ENCODE measurements at places on chromosomes 2 and 18. TPM values are rescaled to one million over a fixed set of nuclear protein-coding genes. Genes with fewer than 3 reads are reported as not detected.

- no peaks in the 10 kb centered on the region for H3K27me3 ChIP-seq
- H3K27ac ChIP-seq: no peak overlapping the region
- peaks cover 6% of the 10 kb centered on the region for H3K4me1 ChIP-seq
- H3K4me3 ChIP-seq: no peak overlapping the region
Observed at GRCh38 chr2:40370007-40370395, 81.9 kb downstream of the SLC8A1 start.

GRCh38 chr2:33421820-33422219, 54.6 kb upstream of the RASGRP3 start:
- no peak overlapping the region for H3K27ac ChIP-seq
- no peak overlapping the region for H3K4me3 ChIP-seq
- H3K27me3 ChIP-seq: no peaks in the 10 kb centered on the region
- no peak for DNase-seq

DNA sequence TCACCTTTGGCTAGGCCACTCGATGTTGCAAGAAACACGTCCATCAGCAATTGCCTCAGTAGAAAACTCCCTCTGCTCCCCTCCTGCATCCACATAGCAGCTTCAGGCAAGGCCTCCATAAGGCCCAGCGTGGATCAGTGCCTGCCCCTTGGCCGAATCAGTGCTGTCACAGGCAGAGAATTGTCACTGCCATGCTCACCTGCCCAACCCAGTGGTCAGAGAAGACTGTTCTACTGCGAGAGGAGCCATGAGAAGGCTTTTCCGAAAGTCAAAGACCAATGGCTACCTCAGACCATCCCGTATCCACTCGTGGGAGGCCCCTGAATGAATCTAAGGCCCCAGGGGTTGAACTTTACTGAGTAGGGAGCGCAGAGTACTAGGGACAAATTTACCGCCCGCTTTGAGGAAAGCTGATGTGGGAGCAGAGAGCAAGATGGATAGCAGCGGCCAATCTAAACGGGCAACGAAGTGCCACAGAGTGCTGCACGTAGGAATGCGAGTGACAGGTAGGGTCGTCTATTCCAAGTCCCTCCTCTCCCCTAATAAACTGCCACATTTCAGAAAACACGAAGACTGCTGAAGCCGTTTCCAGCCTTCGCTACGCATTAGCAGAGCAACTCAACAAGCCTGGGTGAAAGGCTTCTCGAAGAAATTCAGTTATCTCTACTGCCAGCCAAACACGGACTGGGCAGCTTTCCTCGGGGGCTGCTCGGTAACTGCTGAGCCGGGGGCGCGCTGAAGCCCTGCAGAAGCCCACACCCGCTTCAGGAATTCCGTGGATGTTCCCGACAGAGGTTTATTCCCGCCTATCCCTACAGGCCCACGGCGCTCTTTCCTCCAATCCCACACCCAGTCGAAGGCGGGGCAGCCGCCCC, 968 bp upstream of the RALBP1 start:
- H3K4me3 ChIP-seq: peak overlapping the region; percentile 95
- no peaks in the 10 kb centered on the region for H3K27me3 ChIP-seq
- peaks cover 30% of the 10 kb centered on the region for H3K4me1 ChIP-seq

DNA sequence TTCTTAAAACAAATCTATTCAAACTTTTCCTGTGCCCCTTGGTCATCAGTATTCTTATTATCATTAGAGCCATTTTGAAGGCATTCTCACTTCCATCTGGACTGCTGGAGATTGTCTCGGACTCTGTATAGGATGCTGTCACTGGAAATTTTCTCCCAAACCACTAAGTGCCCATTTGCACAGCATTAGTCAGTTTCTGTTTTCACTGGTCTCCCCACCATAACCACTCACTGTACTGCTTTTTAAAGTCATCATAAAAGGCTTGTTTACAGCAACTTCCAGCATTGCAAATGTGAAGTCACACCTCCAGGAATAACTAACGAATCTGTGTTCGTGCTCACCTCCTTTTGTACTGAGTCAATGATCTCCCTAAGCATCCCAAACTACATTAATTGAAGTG, 150.9 kb upstream of the SERTAD2 start:
- no peak overlapping the region for H3K4me3 ChIP-seq
- peaks cover 5% of the 10 kb centered on the region for H3K4me1 ChIP-seq
- no peaks in the 10 kb centered on the region for H3K36me3 ChIP-seq
- no peaks in the 10 kb centered on the region for H3K27me3 ChIP-seq

GRCh38 chr2:207087046-207087902, 78.5 kb downstream of the KLF7 start:
- H3K27me3 ChIP-seq: no peaks in the 10 kb centered on the region
- no peak for DNase-seq
- H3K4me1 ChIP-seq: no peaks in the 10 kb centered on the region
- H3K4me3 ChIP-seq: no peak overlapping the region
- peaks cover 38% of the 10 kb centered on the region for H3K36me3 ChIP-seq

GRCh38 chr2:28688818-28689217, 62.8 kb upstream of the PPP1CB start:
- H3K4me1 ChIP-seq: peaks cover 3% of the 10 kb centered on the region
- H3K27me3 ChIP-seq: no peaks in the 10 kb centered on the region
- H3K36me3 ChIP-seq: no peaks in the 10 kb centered on the region
- no peak overlapping the region for H3K4me3 ChIP-seq
- H3K27ac ChIP-seq: no peak overlapping the region
- no peak for DNase-seq

DNA sequence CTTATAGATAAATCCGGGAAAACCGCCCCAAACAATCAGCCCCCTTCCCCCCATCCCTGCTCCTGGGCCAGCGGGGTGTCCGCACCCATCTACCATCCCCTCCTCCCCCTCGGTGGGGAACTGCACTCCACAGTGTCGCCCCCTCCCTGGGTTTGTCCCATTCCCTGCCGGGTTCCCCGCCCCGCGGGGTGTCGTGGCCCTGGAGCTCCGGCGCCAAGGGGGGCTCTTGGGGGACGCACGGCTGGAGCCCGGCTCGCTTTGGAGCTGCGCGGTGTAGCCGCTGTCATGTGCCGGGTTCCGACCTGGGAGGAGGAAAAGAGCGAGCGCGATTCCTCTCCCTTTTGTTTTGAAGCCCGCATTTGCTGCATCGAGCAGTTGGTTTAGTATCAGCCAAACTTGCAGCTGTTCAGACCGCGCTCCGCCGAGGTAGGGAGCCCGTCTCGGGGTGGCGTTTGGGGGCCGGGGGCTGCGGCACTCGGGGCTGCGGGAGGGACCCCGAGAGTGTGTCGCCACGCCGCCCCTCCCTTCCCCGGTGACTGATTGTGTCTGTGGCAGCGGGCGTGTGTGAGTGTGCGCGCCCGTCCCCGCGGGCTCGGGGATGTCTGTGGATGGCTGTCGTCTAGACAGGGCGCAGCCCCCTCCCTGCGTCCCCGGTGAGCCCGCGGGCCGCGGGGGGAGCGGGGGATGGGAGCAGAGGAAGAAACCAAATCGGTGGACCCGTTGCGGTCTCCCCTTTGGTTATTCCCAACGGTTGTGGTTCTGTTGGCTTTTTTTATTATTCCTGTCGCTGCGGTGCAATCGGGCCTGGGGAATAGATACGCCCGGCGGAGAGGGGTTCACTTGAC, 797 bp downstream of the CTIF start:
- H3K4me3 ChIP-seq: peak overlapping the region; percentile 78
- peaks cover 27% of the 10 kb centered on the region for H3K4me1 ChIP-seq
- H3K36me3 ChIP-seq: no peaks in the 10 kb centered on the region
- DNase-seq: no peak

DNA sequence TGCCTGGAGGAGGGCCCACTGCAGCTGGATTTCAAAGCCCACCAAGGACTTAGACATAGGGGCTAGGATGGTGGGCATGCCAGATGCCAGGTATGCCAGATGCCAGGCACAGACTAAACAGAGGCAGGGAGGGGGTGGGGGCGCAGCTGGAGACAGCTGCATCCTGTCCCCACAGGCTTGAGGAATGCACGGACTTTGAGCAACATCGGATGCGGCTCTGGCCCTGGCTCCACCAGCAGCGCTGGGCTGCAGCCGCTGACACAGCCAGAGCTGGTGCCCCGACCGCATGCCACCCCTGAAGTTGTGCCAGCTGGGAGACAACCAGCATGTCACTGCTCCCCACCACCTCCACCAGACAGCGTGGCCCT, 39.5 kb downstream of the AQP12A start:
- H3K36me3 ChIP-seq: no peaks in the 10 kb centered on the region
- H3K27ac ChIP-seq: no peak overlapping the region
- H3K4me1 ChIP-seq: no peaks in the 10 kb centered on the region
- H3K27me3 ChIP-seq: peaks cover 44% of the 10 kb centered on the region

DNA sequence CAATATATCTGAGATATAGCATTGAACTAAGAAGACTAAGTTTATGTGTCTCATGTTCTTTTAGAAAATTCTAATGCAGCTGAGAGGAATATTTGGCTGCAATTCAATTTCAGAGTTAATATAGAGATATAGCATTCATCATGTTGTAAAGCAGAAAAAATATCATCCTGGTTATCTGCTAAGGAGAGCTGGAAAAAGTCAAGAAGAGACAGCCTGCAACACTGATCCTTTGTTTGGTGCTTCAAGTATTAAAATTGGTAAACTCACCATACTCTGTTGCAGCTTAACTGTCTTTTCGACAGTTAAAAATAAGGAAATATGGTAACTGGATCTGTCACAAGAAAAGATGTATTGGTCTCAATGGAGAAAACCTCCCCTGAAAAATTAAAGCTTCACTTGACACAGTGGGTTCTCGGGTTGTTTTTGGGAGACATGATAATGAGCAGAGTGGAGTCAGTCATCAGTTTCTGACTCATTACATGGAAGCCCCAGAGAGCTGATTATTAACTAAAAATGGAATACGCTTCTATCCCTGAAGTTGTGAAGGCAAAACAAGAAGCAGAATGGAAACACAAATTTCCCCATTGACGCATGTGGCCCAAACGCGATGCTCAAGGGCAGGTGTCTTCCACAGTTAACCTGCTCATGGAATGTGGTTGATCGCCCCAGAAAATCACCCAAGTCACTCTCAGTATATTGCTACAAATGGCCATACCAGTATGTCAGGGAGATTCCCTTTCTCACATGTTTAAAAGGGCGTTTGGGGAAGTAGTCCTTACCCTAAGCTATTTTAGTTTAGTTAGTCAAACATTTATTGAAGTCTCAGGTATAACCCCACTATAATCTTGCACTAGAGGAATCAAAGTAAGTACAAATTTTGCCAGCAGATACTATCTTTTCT, 8.2 kb downstream of the BCL2 start:
- no peak overlapping the region for H3K4me3 ChIP-seq
- no peak for DNase-seq
- H3K27me3 ChIP-seq: no peaks in the 10 kb centered on the region
- H3K27ac ChIP-seq: no peak overlapping the region

GRCh38 chr2:240919786-240920782, 13.9 kb downstream of the CROCC2 start:
- H3K4me3 ChIP-seq: no peak overlapping the region
- DNase-seq: peak; percentile 77
- no peaks in the 10 kb centered on the region for H3K36me3 ChIP-seq
- peaks cover 61% of the 10 kb centered on the region for H3K4me1 ChIP-seq
- peak overlapping the region; percentile 57 for H3K27ac ChIP-seq

- H3K4me3 ChIP-seq: no peak overlapping the region
- H3K27ac ChIP-seq: no peak overlapping the region
- H3K36me3 ChIP-seq: no peaks in the 10 kb centered on the region
- DNase-seq: no peak
- no peaks in the 10 kb centered on the region for H3K27me3 ChIP-seq
Observed at GRCh38 chr2:32715391-32715841, 87.6 kb downstream of the TTC27 start.

DNA sequence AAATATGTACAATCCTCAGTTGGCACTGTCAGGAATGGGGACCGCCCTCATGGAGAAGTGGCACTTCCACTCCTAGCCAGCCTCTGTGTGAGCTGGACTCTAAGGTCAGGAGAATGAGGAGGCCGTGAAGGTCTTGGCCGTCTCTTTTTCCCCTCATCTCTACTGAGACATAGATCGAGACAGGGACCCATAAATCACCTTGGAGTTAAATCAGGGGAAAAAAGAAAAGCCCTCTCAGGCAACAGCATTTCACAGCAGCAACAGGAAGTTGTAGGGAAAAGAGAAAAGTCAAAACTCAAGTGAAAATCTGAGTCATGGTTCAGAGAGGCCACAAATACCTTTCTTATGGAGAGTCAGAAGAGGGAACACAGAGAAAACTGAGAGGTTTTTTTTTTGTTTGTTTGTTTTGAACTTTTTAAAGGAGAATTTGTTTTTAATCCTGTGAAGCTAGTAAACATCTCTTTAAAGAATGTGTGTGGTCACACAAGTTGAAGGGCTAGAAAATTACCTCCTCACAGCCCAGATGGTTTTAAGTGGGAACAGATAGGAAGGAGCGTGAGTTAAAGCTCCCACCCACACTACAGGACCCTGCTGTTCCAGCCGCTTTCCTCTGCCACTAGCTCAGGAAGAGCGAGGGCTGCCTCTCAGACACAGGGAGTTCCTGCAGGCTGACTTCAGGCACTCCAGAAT, 30.6 kb upstream of the CYP1B1 start:
- H3K4me3 ChIP-seq: no peak overlapping the region
- H3K4me1 ChIP-seq: peaks cover 31% of the 10 kb centered on the region
- H3K27me3 ChIP-seq: no peaks in the 10 kb centered on the region
- no peaks in the 10 kb centered on the region for H3K36me3 ChIP-seq
- no peak for DNase-seq

GRCh38 chr2:135004005-135004746, 43.1 kb downstream of the MAP3K19 start:
- H3K36me3 ChIP-seq: no peaks in the 10 kb centered on the region
- peaks cover 27% of the 10 kb centered on the region for H3K27me3 ChIP-seq
- H3K27ac ChIP-seq: no peak overlapping the region
- H3K4me1 ChIP-seq: peaks cover 3% of the 10 kb centered on the region

- no peak for DNase-seq
- H3K27me3 ChIP-seq: no peaks in the 10 kb centered on the region
- H3K4me3 ChIP-seq: no peak overlapping the region
- no peaks in the 10 kb centered on the region for H3K4me1 ChIP-seq
- no peak overlapping the region for H3K27ac ChIP-seq
Observed at GRCh38 chr18:8696749-8697211, 8.6 kb upstream of the MTCL1 start.

DNA sequence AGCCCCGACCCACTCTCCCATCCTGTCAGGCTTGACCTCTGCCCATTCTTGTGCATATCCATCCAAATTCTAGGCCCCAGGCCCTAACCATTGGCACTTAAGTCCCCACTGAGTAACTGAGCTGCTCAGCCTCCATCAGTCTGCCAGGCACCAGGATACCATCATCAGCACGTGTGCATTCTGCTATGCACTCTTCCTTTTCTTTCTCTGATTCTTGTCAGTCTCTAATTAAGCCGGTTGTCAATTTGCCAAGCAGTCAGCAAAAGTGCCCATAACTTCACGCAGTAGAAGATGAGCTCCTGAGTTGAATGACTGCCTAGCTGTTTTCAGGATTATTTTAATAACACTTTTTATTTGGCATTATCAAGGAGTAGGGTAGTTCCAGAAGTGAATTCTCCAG, 107.2 kb downstream of the FEZ2 start:
- peaks cover 11% of the 10 kb centered on the region for H3K4me1 ChIP-seq
- no peak for DNase-seq
- no peaks in the 10 kb centered on the region for H3K27me3 ChIP-seq
- H3K27ac ChIP-seq: no peak overlapping the region
- H3K36me3 ChIP-seq: no peaks in the 10 kb centered on the region

GRCh38 chr2:146451972-146452371, 1392.9 kb upstream of the ACVR2A start:
- H3K36me3 ChIP-seq: no peaks in the 10 kb centered on the region
- no peaks in the 10 kb centered on the region for H3K27me3 ChIP-seq
- no peaks in the 10 kb centered on the region for H3K4me1 ChIP-seq
- H3K4me3 ChIP-seq: no peak overlapping the region
- no peak overlapping the region for H3K27ac ChIP-seq

Gene ACKR3
- 37.3 TPM for total RNA-seq

Gene GCKR
- 0.64 TPM for total RNA-seq

Gene ACTG2
- total RNA-seq: 9.4 TPM

Gene VSNL1
- 12.3 TPM for total RNA-seq

Gene DSG4
- total RNA-seq: 3.2 TPM

Data from suprapubic skin (tissue), 4 donors.